ENCODE measurements at places on chromosomes 12 and 14.

DNA sequence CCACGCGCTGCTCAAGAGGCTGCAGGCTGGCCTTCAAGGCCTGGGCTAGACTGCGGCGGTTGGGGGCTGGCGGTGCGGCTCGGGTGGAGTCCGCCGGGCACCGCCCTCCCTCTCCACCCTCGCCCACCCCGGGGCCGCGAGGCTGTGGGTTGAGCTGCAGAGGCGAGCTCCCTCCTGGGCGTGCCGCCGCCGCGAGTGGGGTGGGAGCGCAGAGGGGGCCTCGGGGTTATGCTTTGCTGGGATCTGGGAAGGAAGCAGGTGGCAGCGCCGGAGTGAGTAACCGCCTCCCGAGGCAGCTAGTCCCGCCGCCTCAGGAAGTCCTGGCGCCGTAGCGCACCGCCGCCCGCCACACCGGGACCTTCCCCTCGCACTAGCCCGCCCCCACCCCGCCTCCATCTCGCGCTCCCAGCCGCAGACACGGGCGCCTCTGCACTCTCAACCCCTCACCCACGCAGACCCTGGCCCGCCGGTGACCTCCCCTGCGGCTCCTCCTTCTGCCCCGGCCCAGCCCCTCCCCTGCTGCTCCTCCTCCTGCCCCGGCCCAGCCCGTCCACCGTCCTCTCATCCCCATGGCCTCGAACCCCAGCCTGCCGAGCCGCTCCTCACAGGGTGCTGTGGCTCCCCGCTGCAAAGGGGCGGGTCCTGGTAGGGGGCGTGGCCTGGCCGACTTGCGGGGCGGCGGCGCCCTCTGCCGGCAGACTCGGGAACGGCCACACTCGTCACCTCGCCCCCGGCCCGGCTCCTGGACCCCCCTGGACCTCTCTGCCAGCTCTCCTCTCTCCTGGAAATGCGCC is 16.6 kb downstream of the TAMALIN start:
- peak; percentile 81 for DNase-seq

DNA sequence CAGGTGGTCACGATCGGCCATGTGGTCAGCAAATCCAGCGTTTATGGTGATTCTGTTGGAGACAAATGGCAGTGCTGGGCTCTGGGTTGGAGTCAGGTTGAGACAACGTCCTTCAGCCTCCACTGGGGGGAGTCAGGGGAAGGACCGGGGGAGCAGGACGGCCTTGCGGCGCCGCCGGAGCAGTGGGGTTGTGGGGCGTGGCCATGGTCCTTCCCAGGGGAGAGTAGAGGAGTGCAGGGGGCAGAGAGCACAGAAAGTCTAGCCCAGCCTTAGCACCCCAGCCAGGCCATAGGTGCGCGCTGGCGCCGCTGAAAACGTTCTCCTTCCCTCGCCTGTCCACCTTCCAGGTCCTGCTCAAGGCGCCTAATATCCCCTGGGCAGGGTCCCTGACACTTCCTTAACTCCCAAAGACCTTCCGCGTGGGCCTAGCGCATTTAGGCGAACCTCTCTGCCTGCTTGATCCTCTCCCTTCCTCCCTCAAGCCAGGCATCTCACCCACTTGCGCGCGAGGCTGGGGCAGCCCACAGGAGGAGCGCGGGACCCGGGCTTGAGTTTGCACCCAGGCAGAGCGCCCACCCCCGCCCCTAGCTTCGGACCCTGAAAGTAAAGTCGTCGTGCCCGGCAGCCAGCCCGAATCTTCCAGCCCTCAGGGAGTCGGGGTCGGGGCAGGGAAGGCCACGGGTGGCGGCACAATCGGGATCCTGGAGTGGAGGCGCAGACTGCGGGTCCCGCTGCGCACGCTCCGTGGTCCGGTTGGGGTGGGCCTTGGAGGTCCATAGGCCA is 3.1 kb upstream of the KIF26A start:
- no peak for DNase-seq

GRCh38 chr12:44876544-44877410 is 662 bp upstream of the NELL2 start:
- DNase-seq: peak; percentile 11

DNA sequence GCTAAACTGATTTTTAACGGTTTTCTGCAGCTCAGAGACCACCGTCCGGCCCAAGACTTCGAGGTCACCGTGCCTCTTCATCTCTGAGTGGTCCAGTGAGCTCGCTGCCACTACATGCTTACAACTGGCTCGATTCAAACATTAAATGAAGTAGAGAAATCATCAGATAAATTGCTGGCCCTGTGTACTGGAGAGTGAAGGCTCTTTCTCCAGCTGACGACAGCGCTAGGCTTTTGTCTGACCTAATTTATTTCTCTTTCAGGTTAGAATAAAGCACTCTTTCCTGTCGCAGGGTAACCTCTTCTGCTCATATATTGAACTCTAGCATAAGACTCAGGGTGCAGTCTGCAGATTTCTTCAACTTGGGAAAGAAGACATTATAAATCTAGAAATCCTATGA is 6.4 kb downstream of the BCL11B start:
- DNase-seq: no peak

DNA sequence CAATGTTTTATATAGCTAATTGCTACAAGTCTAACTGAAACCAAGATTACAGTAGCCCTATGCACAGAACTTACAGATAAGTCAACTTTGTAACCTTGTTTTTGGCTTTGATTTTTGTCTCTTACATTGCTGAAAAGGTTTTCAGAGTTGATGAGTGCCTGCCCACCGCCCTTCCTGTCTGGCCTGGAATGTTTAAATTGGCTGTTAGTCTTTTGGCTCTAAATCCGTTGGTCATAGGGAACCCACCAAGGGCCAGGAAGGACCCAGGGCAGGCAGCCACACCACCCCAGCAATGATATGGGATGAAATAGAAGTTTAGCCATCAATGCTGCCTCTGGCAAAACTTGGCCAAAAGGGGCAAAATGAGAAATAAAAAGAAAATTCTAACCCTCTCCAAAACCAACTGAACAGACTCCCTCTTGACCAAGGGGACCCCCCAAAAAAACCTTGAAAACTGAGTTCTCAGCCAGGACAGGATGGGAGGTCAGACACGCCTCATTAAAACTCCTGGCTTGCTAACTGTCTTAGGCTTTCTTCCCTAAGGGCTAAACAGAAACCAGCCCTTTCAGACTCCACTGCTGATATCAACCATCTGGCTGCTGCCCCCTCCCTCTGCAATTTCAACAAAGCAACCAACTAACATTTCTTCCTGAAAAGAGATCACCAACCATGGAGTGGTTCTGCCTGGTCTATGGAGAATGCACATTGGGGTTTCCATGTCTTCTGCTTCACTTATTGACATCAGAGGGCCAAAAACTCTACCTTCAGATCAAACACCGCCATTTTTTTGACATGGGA is 242.1 kb upstream of the NOS1 start:
- no peak for DNase-seq

DNA sequence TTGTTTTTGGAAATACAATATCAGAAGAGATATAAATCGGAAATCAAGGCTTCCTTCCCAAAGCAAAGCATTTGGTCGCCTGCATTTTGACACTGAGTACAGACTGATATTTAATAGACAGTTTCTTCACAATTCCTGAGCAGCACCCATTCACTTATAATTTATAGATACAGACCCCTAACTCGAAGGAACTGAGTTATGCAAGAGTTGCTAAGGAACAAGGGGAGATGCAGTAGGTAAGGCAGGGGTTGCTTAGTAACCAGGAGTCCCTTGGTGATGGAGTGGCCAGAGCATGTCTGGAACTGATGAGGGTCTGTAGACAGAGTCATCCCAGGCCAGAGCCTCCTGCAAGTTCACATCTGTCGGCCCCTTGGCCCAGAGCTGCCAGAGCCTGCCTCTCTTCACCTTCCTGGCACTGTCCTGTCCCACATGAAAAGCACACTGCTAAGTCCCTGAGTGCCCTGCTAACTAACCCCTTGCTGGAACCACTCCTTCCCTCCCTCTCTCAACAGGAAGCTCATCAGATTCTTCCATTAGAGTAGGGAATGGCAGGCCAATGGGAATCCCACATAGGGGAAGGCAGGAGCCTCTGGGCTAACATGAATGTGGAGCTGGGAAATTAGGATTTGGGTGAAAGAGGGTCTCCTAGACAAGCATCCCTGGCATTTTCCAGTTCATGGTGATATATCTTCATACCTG is 3.6 kb upstream of the DHRS2 start:
- DNase-seq: no peak
